Activated naive CD4-positive, alpha-beta T cell treated with anti-CD3 and anti-CD28 coated beads, Interleukin-2, amount 10 ng/mL, durations not matched to agents 7 days and 5 days (primary cell): ENCODE measurements at places on chromosomes 4 and X.

GRCh38 chr4:94834501-94834900 is 76.7 kb downstream of the BMPR1B start:
- no peaks in the 10 kb centered on the region for H3K4me1 ChIP-seq
- H3K27ac ChIP-seq = no peak overlapping the region
- H3K27me3 ChIP-seq = no peaks in the 10 kb centered on the region
- H3K4me3 ChIP-seq = no peak overlapping the region

DNA sequence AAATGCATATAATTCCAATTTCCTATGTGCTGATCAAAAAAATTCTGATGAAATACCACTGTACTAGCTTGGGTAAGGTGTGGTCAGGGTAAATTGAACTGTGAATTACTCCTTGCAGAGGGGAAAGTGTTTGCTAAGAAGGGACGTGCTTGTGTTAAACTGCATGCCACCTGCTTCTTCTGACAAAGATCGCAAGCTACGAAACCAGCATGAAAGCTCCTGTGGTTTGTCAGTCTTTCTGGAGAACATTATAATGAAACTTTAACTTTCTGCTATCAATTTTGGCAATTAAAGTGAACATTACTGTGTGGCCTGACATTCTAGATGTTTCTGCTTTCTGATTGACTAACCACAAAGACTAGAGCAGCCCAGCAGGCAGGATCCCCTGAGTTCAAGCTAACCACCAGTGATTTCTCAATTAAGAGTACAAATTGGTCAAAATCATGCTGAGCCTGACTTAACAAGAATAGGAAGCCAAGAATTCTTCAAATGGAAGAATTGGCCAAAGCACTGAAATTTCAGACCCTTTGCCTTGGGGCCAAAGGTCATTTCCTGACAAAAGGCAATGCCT is 239.0 kb downstream of the SLITRK2 start:
- H3K27me3 ChIP-seq = no peaks in the 10 kb centered on the region
- H3K27ac ChIP-seq = no peak overlapping the region
- no peak for DNase-seq
- no peak overlapping the region for H3K4me3 ChIP-seq
- no peaks in the 10 kb centered on the region for H3K36me3 ChIP-seq

DNA sequence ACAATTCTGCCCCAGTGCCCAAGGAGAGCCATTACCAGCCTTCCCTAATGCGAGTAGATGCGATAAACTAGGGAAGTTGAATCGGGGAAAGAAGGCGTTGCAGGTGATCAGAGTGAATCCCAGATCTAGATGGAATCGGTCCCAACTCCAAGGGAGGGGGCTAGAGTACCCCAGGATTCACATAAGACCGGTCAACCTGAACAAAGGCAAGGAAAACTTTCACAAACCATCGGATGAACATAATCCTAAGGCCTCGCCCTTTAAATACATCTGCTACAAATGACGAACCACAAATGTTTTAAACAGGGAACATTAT is 11.2 kb upstream of the ZCCHC13 start:
- peak overlapping the region; percentile 97 for H3K4me3 ChIP-seq
- no peak for DNase-seq
- peaks cover 11% of the 10 kb centered on the region for H3K36me3 ChIP-seq
- peaks cover 29% of the 10 kb centered on the region for H3K4me1 ChIP-seq

DNA sequence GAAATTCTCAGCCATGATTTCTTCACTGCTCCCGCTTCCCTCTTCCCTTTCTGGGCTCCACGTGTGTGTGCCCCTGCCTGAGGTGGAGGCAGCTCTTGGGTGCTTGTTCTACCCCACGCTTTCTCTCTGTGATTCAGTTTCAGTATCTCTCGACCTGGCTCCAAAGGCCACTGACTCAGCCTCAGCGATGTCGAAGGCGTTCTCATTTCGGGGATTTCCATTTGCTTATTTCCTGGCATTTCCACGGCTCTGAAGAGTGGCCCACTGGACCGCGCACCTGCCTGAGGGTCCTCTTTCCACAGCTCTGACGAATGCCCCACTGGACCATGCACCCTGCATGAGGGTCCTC is 52.4 kb downstream of the GAK start:
- no peaks in the 10 kb centered on the region for H3K27me3 ChIP-seq
- H3K27ac ChIP-seq = peak overlapping the region; percentile 98
- H3K4me3 ChIP-seq = peak overlapping the region; percentile 60
- peaks cover 32% of the 10 kb centered on the region for H3K4me1 ChIP-seq

DNA sequence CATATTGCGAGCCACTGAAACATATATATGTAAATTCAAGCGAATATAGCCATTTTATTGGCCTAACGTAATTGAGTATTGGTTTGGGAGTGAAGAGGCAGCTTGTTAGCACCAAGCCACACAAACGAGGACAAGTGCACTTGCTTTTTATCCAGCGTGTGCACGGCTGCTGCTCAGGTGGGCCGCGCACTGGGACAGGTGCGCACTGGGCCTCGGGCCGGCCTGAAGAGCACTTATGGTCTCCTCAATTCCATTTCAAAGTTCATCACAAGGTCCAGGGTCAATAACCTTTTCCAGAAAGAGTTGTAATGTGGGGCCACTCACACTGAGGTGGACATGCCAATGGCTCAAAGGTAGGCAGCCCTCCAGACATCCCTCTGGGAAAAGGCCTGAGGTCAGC is 95.9 kb downstream of the ATP8A1 start:
- no peak overlapping the region for H3K27ac ChIP-seq
- no peak overlapping the region for H3K4me3 ChIP-seq
- no peaks in the 10 kb centered on the region for H3K4me1 ChIP-seq
- peaks cover 3% of the 10 kb centered on the region for H3K36me3 ChIP-seq
- no peaks in the 10 kb centered on the region for H3K27me3 ChIP-seq

- H3K4me1 ChIP-seq = no peaks in the 10 kb centered on the region
- DNase-seq = no peak
- H3K36me3 ChIP-seq = no peaks in the 10 kb centered on the region
- H3K27me3 ChIP-seq = no peaks in the 10 kb centered on the region
These were observed 377.2 kb upstream of the FTHL17 start for GRCh38 chrX:31449081-31449480.

GRCh38 chr4:185142564-185142911 is 528 bp upstream of the SLC25A4 start:
- no peak for DNase-seq
- H3K27me3 ChIP-seq = peaks cover 69% of the 10 kb centered on the region
- no peaks in the 10 kb centered on the region for H3K36me3 ChIP-seq
- H3K27ac ChIP-seq = no peak overlapping the region

DNA sequence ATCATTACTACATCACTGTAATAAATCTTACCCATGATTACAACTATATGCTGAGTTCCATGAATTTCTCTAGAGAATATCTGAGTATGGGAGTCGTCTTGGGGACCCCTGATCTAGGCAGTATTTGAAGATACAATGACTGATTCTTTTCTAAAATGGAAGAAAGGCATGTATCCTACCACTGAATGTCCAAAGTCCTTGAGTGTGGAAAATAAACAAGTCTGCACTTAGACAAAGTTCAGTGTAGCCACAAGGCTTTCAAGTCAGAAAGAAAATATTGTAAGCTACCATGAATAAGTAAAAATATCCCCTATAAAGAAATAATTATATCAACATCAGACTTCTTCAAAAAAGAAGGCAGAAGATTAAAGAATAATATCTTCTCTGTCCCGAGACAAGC is 42.4 kb downstream of the ZNF674 start:
- H3K27me3 ChIP-seq = no peaks in the 10 kb centered on the region
- peaks cover 47% of the 10 kb centered on the region for H3K36me3 ChIP-seq
- no peak for DNase-seq
- no peak overlapping the region for H3K27ac ChIP-seq
- H3K4me1 ChIP-seq = no peaks in the 10 kb centered on the region

DNA sequence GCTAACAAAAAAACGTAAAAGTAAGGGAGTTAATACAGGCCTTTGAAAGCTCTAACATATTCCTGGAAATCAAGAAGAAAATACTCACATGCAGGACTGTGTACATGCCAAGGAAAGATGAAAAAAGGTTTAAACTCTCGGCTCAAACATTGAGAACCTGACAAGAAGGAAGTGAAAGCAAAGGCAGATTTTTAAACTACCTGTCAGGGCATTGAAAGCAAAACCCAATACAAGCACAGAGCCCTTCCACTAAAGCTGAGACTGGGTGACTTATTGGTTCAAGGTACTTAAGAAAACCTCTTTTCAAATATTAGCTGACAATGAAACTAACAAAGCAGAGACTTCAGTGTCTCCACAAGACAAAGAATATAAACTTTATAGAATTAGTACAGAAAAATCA is 313.0 kb upstream of the GRID2 start:
- H3K36me3 ChIP-seq = no peaks in the 10 kb centered on the region
- no peaks in the 10 kb centered on the region for H3K4me1 ChIP-seq
- H3K4me3 ChIP-seq = no peak overlapping the region
- H3K27me3 ChIP-seq = no peaks in the 10 kb centered on the region
- no peak for DNase-seq

- no peak overlapping the region for H3K4me3 ChIP-seq
- H3K27ac ChIP-seq = no peak overlapping the region
- DNase-seq = no peak
- H3K4me1 ChIP-seq = no peaks in the 10 kb centered on the region
- peaks cover 3% of the 10 kb centered on the region for H3K36me3 ChIP-seq
- no peaks in the 10 kb centered on the region for H3K27me3 ChIP-seq
These were observed 94.3 kb downstream of the HDAC8 start for GRCh38 chrX:72478351-72478750.

DNA sequence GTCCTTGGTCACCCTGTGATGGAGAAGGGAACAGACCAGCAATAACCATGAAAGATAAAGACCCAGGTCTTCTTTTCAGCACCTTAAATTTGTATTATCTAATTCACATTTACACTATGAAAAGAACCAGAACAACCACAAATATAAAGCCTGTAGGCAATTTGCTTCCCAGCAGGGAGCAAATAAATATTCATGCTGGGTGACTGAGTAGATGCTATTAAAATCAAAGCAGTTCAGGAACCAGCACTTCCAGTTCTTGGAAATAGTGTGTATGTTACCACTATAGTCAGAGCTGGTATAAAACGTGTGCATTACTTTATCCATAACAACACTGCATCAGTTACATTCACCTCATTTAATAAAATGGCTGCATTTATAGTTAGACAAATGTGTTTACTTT is 177.8 kb upstream of the ETNPPL start:
- H3K4me1 ChIP-seq = no peaks in the 10 kb centered on the region
- H3K4me3 ChIP-seq = no peak overlapping the region
- H3K27ac ChIP-seq = no peak overlapping the region
- H3K36me3 ChIP-seq = no peaks in the 10 kb centered on the region

GRCh38 chr4:104677116-104677515 is 182.4 kb upstream of the CXXC4 start:
- no peak for DNase-seq
- H3K4me3 ChIP-seq = no peak overlapping the region
- no peaks in the 10 kb centered on the region for H3K27me3 ChIP-seq
- H3K27ac ChIP-seq = no peak overlapping the region

DNA sequence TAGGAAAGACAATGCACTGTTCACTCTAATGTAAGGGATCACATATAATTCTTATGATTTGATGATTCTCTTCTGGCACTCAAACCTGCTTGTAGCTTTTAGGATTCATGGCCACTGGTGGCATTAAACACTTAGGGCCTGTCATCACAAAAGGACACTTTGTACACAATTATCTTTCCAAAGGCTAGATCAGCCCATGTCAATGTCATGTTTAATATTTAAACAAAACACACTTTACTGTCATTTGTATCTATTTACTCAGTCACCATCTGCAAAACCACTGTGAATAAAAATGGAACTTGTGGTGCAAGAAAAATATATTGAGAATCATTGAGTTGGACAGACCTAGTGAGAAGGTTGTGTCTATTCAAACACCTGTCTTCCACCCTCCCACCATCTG is 83.6 kb upstream of the TTC29 start:
- no peaks in the 10 kb centered on the region for H3K36me3 ChIP-seq
- no peak overlapping the region for H3K4me3 ChIP-seq
- no peaks in the 10 kb centered on the region for H3K4me1 ChIP-seq
- H3K27ac ChIP-seq = no peak overlapping the region
- H3K27me3 ChIP-seq = no peaks in the 10 kb centered on the region

DNA sequence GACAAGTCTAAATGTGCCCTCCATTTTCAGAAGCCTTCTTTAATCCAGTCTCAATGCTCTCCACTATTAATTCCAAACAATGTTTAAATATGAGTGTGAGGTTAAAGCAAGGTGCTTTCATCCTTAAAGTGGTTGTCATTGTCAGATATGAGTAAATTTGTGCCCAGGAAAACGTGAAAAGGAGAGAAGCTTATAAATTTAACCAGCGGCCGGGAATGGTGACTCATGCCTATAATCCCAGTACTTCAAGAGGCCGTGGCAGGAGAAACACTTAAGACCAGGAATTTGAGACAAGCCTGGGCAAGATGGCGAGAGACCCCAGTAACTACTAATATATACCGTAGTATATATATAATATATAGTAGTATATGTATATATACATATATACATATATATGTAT is 270.0 kb downstream of the ARHGAP24 start:
- no peaks in the 10 kb centered on the region for H3K4me1 ChIP-seq
- H3K4me3 ChIP-seq = no peak overlapping the region
- no peaks in the 10 kb centered on the region for H3K36me3 ChIP-seq

- DNase-seq = no peak
- no peak overlapping the region for H3K4me3 ChIP-seq
- H3K4me1 ChIP-seq = no peaks in the 10 kb centered on the region
These were observed 491 bp downstream of the COL4A5 start for GRCh38 chrX:108439961-108440696.

DNA sequence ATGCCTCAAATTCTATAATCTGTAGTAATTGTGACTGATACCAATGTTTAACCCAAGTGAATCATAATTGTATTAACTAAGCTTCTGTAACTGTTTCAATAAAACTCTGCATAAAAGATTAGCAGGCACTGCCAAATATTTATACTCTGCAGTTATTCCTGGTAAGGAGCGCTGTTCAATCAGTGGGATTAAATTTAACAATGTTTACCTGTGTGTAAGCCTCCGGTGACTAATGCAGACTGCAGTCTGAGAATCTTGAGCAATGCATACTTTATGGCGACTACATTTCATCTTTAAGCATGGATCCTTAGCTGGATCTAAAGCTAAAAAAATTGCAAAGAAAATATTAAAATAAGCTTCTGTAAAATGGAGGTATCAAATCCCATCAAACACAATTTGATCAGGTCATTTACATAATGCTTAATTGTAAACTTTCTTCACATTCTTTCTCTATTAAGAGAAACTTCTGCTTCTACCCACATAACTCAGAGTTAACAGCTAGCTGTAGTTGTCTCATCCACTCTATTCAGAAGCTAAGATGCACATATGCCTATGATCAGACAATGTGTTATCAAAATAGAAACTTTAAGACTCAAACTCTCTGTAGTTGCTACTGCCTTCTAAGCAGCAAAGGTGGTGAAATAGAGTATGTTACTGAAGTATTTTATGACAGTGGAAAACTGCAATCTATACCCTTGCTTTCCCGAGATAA is 234.0 kb downstream of the SPOCK3 start:
- no peak overlapping the region for H3K4me3 ChIP-seq
- H3K27me3 ChIP-seq = no peaks in the 10 kb centered on the region
- no peak for DNase-seq
- no peaks in the 10 kb centered on the region for H3K4me1 ChIP-seq
- H3K27ac ChIP-seq = no peak overlapping the region

GRCh38 chr4:168152837-168153500 is 60.6 kb downstream of the ANXA10 start:
- H3K4me1 ChIP-seq = peaks cover 3% of the 10 kb centered on the region
- no peak overlapping the region for H3K4me3 ChIP-seq
- DNase-seq = no peak
- no peaks in the 10 kb centered on the region for H3K36me3 ChIP-seq
- no peak overlapping the region for H3K27ac ChIP-seq
- peaks cover 5% of the 10 kb centered on the region for H3K27me3 ChIP-seq
